ENCODE measurements at places on chromosomes 5 and 9. TPM values are rescaled to one million over a fixed set of nuclear protein-coding genes. Genes with fewer than 3 reads are reported as not detected.
A peak's percentile ranks its signal among the peaks of the same experiment; 100 is the strongest.

GRCh38 chr5:144060598-144060997 is 109.9 kb downstream of the YIPF5 start:
- DNase-seq, result peak; percentile 15

DNA sequence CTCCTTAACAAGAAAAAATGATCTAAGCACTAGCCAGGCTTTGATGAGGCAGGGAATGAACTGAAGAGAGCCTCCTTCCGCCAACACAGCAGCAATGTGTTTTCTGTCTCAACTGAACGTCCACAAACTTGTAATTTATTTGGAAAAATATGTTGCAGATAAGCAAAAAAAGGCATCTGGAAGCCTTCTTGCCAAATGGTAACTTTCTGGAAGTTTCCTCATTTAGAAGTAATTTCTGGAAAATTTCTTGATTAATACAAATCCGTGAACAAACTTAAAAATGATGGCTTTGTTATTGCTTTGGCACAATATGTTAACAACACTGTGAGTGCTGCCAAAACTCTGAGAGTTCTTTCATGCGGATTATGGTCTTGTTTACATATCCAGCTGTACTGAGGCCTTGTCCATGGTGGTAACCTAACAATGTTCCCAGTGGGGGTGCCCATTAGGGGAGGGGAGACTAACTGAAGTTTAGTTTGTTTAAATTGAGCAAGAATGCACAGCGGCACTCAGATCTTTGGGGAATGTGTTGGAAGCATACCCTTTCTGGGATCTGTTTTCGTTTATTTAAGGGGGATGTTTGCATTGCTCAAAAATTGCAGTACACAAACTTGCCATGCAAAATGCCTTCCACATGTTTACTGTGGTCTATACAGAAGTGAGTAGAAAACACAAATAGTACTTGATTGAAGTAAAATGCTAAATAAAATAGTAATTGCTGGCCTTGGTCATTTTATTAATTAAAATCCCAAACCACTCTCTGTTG is 334.7 kb downstream of the NR2F1-AS1 start:
- DNase-seq, result no peak

DNA sequence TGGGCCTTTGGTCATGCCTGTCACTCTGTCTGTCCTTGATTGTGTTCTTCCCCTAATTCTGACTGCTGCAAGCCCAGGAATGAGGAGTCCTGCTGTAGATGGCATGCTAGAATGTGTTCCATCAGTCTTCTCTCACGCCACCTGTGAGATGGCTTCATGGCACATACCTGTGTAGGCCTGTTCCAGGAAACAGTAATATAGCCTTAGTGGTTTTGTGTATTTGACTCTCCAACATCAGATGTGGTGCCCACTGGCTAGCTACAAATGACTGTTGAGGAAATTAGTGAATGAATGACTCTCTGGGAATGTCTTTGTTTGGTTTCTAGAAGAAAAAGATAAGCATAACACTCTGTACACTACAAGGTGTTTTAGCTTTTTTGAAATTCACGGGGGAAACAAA is 367.5 kb downstream of the KDM4C start:
- peak; percentile 5 for DNase-seq

GRCh38 chr5:71816307-71816706 is 97.2 kb downstream of the CARTPT start:
- peak; percentile 7 for DNase-seq

GRCh38 chr5:157543825-157544622 is 31.6 kb downstream of the ADAM19 start:
- no peak for DNase-seq

DNA sequence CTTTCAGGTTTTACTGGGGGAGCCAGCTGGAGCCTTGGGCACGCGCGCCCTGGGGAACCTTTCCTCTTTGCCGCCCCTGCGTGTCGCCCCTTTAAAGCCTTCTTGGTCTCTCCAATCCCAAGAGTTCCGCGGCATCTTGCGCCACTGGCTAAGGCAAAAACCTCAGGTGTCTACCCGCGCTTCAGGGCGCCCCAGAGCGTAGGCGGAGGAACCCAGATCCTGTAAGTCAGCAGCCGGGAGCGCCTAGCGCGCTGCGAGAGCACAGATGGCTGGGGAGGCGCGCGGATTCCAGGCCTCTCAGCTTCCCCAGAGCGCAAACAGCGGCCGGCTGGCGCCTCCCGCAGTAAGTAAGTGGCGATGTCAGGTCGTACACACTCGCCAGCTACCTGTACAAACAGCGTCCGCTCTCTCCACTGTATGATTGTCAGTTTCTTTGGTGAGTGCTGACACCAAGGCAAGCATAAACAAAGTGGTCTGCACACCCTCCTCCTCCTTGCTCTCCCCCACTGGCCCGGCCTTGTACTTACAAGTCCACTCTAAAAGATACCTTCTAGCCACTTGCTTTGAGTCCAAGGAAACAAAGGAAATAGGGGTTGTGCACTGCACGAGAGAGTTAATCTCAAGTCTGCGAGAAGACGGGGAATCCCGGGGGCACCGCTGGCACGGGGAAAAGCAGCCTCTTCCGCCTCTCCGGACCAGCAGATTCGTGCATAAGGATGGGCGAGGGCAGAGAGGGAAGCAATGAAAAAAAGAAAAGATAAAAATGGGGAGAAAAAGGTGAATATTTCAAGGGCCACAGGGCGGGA is 2.9 kb downstream of the HTR1A start:
- no peak for DNase-seq

GRCh38 chr9:15433191-15433590 is 10.5 kb downstream of the SNAPC3 start:
- no peak for DNase-seq

GRCh38 chr9:121538221-121538620 is 38.6 kb upstream of the GGTA1 start:
- DNase-seq, result no peak

DNA sequence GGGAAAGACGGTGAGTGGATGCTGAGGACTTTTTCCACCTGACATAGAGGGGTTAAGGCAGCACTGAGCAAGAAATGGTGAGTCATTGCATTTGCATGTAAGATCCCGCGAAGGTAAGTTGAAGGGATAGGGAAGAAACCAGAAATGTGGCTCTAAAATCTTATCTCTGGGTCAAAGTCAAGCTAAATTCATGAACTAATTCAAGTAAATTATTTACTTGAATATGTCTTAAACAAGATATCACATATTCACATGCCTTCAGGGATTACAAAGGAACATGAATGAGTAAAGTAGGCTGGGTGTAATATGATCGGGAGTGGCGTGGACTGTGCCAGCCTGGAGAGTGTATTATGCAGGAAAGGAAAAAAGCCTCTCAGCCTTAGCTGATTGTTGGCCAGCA is 74.4 kb upstream of the EQTN start:
- peak; percentile 79 for DNase-seq

- peak; percentile 17 for DNase-seq
These were observed 57.2 kb upstream of the DHFR start for GRCh38 chr5:80711938-80712337.

GRCh38 chr9:20015427-20015931 is 226.6 kb upstream of the SLC24A2 start:
- no peak for DNase-seq

- DNase-seq, result peak; percentile 96
These were observed 104.8 kb upstream of the CD180 start for GRCh38 chr5:67301285-67301903.

DNA sequence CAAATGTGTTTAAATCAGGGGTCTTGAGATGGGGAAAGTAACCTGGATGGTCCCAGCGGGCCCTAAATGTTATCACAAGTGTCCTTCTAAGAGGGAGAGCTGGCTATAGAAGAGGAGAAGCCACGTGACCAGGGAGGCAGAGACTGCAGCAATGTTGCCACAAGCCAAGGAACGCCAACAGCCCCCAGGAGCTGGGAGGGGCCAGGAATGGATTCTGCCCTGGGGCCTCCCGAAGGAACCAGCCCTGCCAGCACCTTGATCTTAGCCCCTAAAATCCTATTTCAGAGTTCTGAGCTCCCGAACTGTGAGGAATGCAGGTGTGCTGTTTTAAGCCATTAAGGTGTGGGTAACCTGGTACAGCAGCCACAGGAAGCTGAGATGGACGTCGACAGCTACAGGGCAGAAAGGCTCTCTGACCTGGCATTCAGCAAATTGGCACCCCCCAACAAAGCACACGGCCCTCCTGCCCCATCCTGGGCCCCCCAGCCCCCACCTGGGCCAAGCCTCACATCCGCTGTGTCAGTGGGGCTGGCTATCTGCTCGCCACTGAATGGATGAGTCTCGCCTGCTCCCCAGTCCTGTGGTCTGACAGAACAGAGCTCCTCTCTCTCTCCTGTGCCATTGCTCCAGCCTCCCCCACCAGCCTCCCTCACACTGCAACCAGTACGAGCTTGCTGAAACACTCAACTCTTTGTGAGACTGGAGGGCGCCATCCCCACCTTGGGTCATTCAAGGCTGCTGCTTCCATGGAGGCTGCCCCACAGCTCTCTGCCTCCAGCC is 78.8 kb downstream of the ADAMTS2 start:
- no peak for DNase-seq

- peak; percentile 77 for DNase-seq
These were observed 140.7 kb upstream of the SLC44A1 start for GRCh38 chr9:105103776-105104175.

DNA sequence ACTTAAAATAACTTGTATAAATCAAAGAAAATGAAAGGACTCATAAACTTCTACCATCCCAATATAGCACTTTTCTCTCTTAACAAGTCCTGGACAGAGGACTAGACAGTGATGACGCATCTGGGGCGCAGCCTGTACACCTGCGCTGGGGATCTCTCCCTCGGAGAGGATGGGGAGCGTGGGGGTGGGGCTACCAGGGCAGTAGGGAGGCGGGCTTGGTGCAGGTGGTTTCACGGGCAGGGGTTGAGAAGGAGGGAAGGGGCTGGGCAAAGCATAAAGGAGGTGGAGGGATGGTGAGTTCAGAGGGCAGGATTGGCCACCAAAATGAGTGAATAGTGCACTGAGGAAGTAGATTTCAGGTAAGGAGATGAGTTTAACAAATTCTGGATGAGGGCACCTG is 41.1 kb downstream of the STC2 start:
- no peak for DNase-seq

- no peak for DNase-seq
These were observed 667.2 kb downstream of the TLE1 start for GRCh38 chr9:81022177-81022576.

GRCh38 chr5:174140452-174141020 is 95.0 kb downstream of the NSG2 start:
- DNase-seq, result no peak

GRCh38 chr5:11468334-11469039 is 435.8 kb downstream of the CTNND2 start:
- peak; percentile 40 for DNase-seq

DNA sequence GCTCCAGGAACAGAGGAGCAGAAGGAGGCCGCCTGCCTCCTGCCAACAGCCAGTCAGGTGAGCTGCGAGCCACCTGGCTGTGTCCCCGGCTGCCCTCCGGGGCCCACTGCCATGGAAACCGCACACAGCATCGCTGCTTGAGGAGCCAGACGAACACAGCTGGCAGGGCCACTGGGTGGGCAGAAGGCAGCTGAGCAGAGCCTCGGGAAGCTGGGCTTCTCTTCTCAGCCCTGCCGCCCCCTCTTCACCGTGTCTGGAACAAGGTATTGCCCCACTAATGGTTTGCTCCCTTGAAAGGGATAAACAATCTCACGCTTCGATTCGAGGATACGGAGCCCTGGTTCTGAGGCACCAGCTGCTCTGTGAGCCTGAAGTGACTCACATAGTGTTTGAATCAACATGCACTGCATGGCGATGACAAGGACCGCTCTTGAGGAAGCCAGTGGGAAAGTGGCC is 63.7 kb upstream of the RUFY1 start:
- no peak for DNase-seq

DNA sequence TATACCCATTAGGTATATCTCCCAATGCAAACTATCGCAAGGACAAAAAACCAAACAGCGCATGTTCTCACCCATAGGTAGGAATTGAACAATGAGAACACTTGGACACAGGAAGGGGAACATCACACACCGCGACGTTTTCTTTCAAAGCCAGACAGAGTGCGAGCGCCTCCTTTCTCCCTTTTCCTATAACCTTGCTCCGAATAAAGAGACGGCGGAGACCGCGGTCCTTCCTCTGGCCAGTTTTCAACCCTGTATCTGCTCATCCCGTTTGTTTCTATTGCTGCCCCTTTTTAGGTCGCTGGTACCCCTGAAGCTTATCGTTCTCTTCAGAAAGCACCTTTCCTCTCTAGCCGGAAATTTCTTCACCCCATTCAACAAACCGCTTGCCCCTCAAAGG is 1.3 kb downstream of the LVRN start:
- no peak for DNase-seq

DNA sequence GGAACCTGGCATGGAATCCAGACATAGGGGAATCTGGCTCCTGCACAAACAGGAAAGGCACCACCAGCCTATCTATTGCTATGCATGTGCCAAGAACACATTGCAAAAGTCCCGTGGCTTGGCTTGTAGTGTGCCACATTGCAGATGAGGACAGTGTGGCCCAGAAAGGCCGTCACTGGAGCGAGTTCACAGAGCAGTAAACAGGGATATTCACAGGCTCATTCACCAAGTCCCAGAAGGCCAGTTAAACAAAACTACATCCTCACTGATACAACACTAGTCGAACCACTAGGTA is 39.6 kb upstream of the TRIM32 start:
- DNase-seq, result no peak

DNA sequence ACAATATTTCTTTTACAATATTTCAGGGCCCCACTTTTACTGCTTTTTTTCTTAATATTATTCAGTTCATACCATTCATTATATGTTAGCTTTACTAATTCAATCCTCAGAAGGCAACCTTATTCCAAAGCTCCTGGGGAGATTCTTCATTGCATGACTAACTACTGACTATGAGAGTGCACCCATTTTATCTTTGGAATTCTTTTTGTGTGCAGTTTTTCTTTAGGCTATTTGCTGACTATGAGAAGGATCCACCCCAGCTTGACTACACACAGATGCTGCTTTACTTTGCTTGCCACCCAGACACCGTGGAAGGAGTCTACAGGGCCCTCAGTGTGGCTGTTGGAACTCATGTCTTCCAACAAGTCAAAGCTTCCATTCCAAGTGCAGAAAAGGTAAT is 56.9 kb upstream of the IL7R start:
- DNase-seq, result no peak

DNA sequence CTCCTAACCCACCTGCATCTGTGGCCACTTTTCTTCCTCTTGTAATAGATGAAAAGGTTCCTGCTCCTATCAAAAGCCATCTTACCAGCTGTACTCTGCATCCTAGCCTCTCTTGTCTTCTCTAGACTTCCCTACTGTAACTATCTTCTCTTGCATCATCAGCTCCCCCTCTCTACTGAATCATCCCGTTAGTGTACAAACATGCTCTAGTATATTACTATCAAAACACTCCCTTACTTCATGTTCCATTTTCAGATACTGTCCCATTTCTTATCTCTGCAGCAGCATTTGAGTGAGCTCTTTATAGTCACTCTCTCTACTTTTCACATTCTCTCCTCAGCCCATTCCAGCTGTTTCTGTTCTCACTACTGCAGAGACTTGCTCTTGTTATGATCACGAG is 2.8 kb downstream of the SRA1 start:
- peak; percentile 39 for DNase-seq

The ZDHHC11 gene
- total RNA-seq, result under 0.01 TPM

The TOR4A gene
- total RNA-seq, result 42.1 TPM

The SPATA31D4 gene
- not detected for total RNA-seq

The SMIM33 gene
- total RNA-seq, result not detected

The SKIC3 gene
- total RNA-seq, result 118 TPM

The ZNF367 gene
- 8.7 TPM for total RNA-seq

The ADGRD2 gene
- total RNA-seq, result not detected

The SH3PXD2B gene
- 8.3 TPM for total RNA-seq

The TMEM250 gene
- total RNA-seq, result 73.2 TPM

The SLC31A1 gene
- total RNA-seq, result 28.7 TPM

The IL4 gene
- total RNA-seq, result not detected

Measured in renal cortical epithelial cell (primary cell).